ENCODE measurements at places on chromosomes 6 and 20. TPM values are rescaled to one million over a fixed set of nuclear protein-coding genes. Genes with fewer than 3 reads are reported as not detected.

The PRR18 gene
- 0.11 TPM for total RNA-seq

The OR2J3 gene
- not detected for total RNA-seq

The FAM217A gene
- not detected for total RNA-seq

The MED20 gene
- total RNA-seq = 22.9 TPM

The CHRNA4 gene
- total RNA-seq = 2.3 TPM

Measured in Right ventricle myocardium inferior (tissue), 1 donor.